H9 (cell line): ENCODE measurements at places on chromosomes 2 and 18. TPM values are rescaled to one million over a fixed set of nuclear protein-coding genes. Genes with fewer than 3 reads are reported as not detected.

ZAP70 gene
- 0.22 and 0.24 TPM in 2 replicates for total RNA-seq

GRCh38 chr2:240128608-240129145 is 7.4 kb downstream of the COPS9 start:
- no peaks in the 10 kb centered on the region for H3K27me3 ChIP-seq
- no peaks in the 10 kb centered on the region for H3K4me1 ChIP-seq
- no peak overlapping the region for H3K27ac ChIP-seq
- DNase-seq, result peak; percentile 12
- no peak overlapping the region for H3K4me3 ChIP-seq

DNA sequence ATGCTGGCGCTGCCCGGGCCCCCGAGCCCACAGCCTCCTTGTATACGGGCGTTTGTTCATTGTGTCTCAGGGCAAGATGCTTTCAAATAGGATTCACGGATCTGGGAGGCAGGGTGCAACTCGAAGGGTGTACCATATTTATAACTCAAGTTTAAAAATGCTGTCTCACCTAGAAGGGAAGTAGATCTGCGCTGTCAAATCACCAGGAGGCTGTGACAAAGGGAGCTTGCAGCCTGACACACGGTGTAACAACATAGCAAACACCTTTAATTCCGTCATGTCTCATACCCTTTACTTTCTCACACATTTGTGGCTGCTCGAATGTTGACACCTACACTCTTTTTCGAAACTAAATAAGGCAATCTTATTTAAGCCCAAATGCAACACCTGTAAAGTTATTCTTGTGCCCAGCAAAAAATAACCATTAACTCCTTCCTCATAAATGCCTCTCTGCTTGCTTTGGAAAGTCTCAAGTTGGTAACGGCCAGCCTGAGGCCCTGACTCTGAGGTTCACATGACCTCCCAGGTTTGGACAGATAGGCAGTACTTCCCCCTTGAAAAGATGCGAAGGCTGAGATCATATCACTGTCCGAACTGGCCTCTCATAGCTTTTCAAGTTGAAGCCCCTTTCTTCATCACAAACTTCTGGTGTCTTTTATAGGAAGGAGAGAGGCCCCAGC is 11.6 kb downstream of the ZEB2 start:
- no peak for DNase-seq
- H3K4me3 ChIP-seq, result no peak overlapping the region
- no peak overlapping the region for H3K27ac ChIP-seq
- H3K4me1 ChIP-seq, result peaks cover 16% of the 10 kb centered on the region
- H3K36me3 ChIP-seq, result no peaks in the 10 kb centered on the region

- H3K27ac ChIP-seq, result no peak overlapping the region
- DNase-seq, result no peak
- H3K4me3 ChIP-seq, result no peak overlapping the region
- H3K27me3 ChIP-seq, result no peaks in the 10 kb centered on the region
- H3K36me3 ChIP-seq, result no peaks in the 10 kb centered on the region
- no peaks in the 10 kb centered on the region for H3K4me1 ChIP-seq
Observed at GRCh38 chr2:238668426-238668825, 179.5 kb upstream of the TWIST2 start.

DNA sequence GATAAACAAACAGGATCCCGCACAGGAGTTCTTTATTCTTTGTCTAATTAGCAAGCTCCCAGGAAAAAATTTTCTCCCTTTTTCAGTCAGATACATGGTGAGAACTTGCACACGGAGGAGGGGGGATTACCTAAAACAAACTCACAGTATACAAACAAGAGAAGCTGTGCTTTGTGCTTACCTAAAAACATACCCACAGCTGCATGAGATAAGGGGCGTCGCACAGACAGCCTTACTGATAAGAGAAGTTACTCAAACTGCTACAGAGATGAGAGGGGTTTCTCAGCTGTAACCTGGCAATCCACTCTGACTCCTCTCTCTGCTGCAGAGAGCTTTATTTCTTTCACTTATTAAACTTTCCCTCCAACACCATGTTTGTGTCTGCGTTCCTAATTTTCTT is 32.9 kb upstream of the ST3GAL5 start:
- H3K4me1 ChIP-seq, result no peaks in the 10 kb centered on the region
- H3K27ac ChIP-seq, result no peak overlapping the region
- no peak overlapping the region for H3K4me3 ChIP-seq
- H3K27me3 ChIP-seq, result no peaks in the 10 kb centered on the region
- DNase-seq, result no peak
